ENCODE measurements at places on chromosomes 3 and 15. TPM values are rescaled to one million over a fixed set of nuclear protein-coding genes. Genes with fewer than 3 reads are reported as not detected.

NANOGP8 gene
- total RNA-seq: not detected

GRCh38 chr15:101062471-101063171, 143.5 kb downstream of the LRRK1 start:
- no peak for DNase-seq

GRCh38 chr3:72582211-72582878, 265.9 kb downstream of the SHQ1 start:
- no peak for DNase-seq

DNA sequence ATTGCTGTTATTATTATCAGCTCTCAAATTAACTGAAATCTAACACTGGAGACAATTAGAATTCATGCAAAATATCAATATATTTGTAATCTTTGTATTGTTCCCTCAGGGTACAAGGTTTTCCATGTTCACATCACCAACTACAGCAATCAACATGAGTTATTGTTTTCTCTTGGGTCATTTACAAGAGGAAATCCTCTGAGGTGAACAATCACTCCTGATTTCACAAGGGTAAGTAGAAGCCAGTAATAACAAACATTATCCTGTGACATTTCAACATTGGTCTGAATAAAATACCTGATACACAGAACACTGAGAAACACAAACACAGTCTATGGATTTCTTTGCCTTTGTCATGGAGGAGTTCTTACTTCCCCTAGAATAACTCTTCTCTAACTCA, 174.0 kb downstream of the SUCNR1 start:
- no peak for DNase-seq

GRCh38 chr15:75138016-75138999, 63.4 kb upstream of the C15orf39 start:
- DNase-seq: no peak

GPR160 gene
- 78.4 TPM for total RNA-seq

DNA sequence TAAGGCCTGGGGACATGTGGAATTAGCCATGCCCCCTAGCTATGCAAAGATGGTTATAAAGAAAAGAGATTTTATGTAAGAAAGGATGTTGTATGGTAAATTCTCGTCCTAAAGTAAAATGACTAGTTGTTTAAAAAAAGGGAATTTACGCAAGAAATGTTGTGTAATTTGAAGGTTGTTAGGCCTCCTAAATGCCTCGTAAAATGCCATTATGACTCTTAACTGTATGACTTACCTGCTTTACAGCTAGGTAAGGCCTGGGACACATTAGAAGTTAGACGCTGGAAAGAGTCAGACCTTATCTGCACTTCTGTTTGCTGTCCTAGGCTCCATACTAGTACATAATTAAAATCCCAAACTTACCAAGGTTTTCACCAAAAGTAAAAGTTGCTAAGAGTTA, 17.5 kb upstream of the HHATL start:
- DNase-seq: no peak

IL20RB gene
- 0.96 TPM for total RNA-seq

DNA sequence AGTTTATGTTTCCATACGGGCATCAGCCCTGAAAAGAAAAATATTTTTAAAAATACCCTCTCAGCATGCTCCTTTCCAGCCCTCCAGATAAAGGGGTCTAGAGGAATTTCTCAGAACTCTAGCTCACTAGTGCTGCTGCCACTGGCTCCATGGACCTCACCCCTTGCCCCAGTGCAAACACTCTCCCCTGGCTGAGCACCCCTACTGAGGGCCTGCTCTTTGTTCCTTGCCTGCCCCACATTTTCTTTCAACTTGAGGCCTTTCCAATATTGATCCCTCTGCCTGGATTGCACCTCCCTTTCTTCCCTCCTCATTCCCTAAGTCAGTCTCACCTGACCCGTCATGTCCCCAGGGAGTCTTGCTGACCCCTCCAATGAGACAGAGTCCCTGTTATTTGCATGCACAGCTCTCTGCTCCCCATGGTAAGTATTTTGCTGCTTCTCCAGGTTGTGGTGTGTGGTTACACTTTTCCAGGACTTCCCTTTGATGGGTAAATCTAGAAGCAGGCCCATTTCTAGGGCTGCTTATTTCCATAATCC, 196.5 kb downstream of the EPHB1 start:
- DNase-seq: no peak

MLF1 gene
- total RNA-seq: 4.9 TPM

DNA sequence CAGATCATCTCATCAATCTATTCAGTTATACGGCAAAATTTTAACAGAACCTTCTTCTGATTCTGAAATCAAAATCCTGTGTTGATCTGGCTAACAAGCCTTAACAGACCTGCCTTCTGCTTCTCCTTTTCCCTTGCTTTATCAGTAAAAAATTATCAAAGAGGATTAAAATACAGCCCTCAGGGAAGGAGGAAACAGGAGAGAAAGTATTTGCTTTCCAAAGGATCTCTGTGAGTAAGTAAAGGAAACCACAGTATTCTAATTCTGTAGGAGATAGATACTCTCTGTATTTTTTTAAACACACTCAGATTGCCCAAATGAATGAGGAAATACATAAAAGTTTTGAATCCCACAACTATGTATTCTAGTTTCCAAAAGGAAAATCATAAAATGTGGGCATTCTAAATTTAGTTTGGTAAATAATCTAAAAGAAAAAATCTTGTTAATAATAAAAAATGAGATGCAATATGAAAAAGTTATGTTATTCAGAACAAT, 221.8 kb downstream of the ZIC1 start:
- no peak for DNase-seq

STRIT1 gene
- total RNA-seq: not detected

DNA sequence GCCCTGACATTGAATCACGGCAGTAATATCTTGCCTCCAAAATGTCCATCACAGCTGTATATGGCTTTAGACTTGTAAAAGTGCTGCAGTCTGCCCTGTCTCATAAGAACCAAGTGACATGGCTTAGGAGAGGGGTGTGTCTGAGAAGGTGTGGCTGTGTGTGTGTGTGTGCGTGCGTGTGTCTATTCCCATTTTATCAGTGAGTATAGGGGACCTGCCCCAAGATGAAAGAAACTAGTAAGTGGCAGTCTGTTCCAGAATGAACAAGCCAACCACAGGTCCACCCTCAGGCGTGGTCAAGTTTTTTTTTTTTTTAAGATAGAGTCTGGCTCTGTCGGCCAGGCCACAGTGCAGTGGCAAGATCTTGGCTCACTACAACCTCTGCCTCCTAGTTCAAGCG, 5.6 kb upstream of the RHOV start:
- DNase-seq: peak; percentile 79

TEX55 gene
- not detected for total RNA-seq

- DNase-seq: no peak
Observed at GRCh38 chr3:50154476-50154839, 666 bp upstream of the SEMA3F start.

- DNase-seq: no peak
Observed at GRCh38 chr15:101458908-101459578, 30.5 kb downstream of the PCSK6 start.

CYP8B1 gene
- total RNA-seq: 0.20 TPM

PLA1A gene
- 1.3 TPM for total RNA-seq

NPAP1 gene
- not detected for total RNA-seq
